LoVo (cell line): ENCODE measurements at places on chromosomes 11 and 22.

DNA sequence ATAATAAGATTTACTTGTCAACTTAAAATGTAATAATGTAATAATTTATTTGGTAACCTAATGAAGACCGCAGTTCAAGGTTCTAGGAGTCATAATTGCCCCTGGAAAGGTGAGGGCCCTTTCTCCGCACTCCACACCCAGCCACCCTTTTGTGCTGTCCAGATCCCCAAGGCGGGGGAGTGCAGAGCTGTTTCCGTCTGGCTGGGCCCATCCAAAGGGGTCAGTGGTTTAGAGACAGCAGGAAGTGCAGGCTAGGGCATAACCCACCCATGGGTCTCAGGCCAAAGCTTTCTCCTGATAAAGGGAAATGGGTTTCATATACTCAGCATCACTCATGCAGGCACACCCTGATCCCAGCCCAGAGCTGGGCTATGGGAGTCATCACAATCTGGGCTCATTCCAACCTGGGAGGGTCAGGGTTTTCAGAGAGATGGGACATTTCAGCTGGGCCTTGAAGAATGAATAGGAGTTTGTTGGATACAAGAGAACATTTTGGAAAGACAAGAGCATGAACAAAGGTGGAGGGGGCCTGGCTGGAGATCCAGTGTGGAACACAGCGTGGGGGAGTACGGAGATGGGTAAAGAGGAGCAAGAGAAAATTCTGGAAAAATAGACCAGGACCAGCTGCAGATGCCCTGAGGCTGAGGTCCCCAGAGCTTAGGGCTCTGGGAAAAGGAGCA lies 432.2 kb downstream of the TBC1D22A start:
- DNase-seq, result no peak

DNA sequence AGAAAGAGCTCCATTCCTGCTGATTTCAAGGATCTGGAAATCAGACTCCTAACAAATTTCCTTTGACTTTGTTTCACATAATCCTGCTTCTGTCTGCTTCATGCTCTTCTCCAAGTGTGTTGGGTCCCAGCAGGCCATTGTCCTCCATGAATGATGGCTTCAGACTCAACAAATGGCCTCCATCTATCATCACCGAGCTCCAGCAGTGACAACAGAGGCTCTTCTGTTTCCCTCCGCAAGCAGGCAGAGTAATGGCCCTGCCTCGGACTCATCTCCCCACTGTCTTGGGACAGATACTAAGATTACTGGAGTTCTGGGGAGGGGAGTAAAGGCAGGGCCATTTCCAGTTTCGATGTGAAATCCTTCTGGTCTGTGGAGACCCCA lies 127.3 kb downstream of the TENM4 start:
- DNase-seq, result no peak

GRCh38 chr11:94838027-94838731 lies 70.0 kb downstream of the AMOTL1 start:
- DNase-seq, result no peak

DNA sequence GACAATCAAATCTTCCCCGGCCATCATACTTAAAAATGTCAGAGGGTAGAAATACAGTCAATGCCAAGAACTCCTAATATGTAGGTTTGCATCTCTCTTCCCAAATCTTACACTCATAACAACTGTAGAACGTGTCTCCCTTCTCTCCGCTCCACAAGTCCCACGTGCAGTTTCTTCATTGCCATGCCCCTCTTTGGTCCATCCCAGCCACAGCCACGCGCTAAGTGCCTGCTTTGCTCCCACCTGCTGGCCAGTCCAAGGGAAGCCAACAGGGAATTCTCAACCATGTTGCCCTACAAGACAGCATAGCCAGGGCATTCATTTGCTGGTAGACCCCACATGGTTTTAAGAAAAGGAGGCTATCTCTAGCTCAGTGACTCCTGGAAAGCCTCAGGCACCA lies 420.6 kb upstream of the ISX start:
- no peak for DNase-seq

- DNase-seq, result no peak
These were observed 47.2 kb downstream of the CHRDL2 start for GRCh38 chr11:74683941-74684481.

- DNase-seq, result no peak
These were observed 38.6 kb downstream of the NRXN2 start for GRCh38 chr11:64684357-64684756.

DNA sequence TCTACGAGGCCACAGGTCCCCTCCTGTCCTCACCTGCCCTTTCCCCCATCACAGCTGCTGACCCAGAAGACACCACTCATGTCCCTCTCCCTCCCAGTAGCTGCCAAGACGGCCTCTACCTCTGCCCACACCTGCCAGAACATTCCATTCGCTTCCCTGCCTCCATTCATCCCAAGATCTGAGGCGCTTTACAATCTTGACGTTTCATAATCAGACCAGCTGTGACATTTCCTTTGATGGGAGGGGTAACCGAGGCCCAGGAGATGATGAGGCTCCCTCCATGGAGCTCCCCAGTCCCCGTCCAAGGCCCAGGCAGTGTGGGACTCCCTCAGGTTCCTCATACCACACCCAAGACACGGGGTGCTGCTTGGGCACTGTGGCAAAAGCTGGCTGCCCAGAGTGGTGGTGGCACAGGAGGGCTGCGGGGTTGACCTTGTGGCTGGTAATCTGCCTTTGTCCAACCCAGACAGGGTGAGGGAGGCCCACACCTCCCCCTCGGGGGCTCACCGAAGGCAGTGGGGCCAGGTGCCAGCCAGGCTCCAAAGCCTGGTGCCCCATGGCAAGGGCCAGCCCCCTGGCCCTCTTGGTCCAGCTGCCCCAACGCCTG lies 17.3 kb downstream of the PHLDA2 start:
- no peak for DNase-seq

DNA sequence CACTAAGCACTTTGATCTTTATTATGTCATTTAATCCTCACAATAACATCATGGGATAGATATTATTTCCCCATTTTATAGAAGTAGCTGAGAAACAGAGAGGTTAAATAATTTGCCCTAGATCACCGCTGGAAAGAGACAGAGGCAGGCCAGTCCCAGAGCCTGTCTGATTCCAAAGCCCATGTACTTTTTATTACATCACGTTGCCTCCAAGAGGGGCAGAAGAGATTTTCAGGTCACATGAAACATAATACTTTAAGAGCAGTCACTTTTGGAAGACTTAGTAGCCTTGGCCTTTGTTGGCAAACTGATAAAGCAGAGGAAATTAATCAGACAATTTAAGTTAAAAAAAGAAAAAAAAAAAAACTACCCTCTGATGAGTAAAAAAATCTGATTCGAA lies 200.2 kb upstream of the ARHGAP20 start:
- no peak for DNase-seq

DNA sequence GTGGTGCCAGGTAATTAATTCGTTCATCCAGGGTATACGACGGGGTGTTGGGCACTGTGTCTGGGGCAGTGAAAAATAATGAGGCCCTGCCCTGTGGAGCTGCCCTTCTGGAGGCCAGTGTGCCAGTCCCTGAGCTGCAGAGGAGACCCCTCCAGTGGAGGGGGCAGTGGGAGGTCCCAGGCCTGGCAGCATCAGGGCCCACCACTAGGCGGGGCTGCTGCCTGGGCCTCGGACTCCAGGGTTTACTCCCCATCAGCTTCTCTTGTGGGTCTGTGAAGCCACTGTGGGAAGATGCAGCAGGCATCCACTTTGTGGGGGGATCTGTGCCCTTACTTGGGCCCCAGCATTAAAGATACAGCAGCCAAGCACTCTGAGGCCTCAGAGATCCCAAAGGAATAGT lies 17.4 kb upstream of the TMPRSS6 start:
- no peak for DNase-seq
